DMS153 (cell line): ENCODE measurements at places on chromosomes 12 and 14.
A peak's percentile ranks its signal among the peaks of the same experiment; 100 is the strongest.

DNA sequence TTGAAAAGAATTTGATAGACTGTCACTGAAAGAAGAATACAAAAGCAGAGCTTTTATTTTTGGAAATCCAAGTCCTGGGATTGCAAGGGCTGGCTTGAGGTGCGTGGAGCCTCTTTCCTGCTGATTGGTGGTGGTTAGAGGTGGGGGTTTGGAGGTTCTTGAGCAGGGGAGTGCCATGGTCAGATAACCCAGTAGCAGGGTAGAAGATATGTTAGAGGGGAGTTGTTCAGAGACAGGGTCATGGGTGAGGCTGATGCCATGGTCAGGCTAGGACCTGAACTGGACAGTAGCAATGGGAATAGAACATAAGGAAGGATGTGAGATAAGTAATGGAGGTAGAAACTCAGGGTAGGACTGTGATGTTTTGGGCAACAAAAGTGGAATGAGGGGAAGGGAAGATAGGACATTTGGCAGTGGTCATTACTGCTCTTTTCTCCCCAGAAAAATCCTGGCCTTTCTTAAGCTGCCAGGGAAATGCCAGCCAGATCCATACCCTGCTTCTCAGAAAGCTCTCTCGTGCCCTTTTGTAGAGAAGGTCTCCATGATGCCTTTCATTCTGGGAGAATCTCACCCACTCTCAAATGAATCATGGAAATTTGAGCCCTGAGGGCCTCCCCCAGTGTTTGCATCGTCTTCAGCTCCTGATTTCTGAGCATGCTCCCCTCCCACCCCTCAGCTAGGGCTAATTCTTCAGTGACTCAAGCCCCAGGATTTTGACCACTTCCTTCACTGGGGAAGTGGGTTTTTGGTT, 9.5 kb downstream of the EMP1 start:
- DNase-seq = no peak

DNA sequence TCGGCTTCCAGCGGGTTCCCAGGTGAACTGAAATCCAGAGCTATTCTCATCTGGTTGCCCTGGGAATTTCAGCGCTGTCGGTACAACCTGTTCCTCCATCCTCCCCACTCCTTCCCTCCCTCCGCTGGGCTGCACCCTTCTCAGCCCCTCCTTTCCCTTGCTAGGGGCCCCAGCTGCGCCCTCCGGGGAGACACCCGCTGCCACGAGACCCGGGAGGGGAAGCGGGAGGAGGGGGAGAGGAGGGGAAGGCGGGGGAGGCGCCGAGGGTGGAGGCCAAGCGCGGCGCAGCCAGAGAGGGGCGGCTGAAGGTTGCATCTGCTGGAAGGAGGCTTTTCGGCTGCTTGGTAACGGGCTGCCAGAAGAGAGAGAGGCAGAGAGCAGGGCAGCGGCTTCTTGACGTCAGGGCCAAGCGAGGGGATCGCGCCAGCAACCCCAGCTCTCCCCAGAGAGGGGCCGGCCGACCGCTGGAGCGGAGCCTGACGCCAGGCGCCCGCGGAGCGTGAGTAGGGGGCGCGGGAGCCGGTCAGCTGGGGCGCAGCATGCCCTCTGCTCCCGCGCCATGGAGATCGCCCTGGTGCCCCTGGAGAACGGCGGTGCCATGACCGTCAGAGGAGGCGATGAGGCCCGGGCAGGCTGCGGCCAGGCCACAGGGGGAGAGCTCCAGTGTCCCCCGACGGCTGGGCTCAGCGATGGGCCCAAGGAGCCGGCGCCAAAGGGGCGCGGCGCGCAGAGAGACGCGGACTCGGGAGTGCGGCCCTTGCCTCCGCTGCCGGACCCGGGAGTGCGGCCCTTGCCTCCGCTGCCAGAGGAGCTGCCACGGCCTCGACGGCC, at the start of gene KCNA5:
Gene KCNA5 (plus strand): TSS at position 291 of the 831 bp plus-strand sequence. CDS start 269 bp downstream, at position 560.
- DNase-seq = no peak

- DNase-seq = no peak
Measured at GRCh38 chr12:89247967-89248366, 104.3 kb downstream of the DUSP6 start.

DNA sequence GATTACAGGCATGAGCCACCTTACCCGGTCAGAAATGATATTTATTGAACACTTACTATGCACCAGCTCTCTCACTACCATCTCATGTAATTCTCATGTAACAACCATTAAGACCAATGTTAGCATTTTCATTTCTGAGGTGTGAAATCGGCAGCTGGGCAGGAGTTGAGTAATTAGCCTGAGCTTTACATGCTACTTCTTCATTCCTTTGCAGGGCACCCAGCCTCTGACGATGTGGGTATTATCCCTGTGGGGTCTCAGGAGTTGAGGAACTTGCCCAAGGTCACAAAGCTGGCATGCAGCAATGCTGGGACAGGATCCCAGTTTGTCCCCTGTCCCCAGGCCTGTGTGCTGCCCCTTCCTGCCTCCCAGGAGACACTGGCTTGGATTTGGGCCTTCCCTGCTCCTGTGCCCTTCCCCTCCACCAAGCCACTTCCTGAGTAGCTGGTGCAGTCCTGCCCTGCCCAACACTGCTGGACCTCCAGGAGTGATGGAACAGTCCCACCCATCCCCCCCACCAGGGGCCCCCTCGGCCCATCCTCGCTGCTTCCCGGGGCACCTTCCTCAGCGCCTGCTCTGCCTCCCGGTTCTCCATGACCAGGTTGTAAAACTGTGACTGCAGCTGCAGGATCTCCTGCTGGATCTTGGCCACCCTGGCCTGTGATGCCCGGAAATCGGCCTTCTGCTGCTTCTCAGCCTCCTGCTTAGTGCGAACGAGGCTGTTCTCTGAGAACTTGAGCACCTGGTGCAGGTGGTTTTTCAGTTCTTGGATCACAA, 14.7 kb downstream of the RITA1 start:
- DNase-seq = no peak

DNA sequence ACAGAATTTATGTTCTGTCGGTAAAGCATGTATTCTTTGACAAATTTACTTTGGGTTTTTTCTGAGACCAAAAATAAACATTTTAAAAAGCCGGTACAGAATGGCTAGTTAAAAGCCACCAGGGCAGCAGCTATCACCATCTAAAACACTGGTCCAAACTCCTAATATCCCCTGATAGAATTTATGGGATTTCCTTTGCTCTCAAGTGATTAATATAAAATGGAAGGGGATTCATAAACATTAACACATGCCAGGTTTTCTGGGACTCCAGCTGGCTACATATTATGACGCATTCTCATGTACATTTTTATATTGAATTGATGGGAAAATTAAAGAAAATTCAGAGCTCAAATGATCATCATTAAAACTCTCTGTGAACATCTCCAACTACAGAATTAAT, 640.8 kb downstream of the C12orf50 start:
- no peak for DNase-seq

DNA sequence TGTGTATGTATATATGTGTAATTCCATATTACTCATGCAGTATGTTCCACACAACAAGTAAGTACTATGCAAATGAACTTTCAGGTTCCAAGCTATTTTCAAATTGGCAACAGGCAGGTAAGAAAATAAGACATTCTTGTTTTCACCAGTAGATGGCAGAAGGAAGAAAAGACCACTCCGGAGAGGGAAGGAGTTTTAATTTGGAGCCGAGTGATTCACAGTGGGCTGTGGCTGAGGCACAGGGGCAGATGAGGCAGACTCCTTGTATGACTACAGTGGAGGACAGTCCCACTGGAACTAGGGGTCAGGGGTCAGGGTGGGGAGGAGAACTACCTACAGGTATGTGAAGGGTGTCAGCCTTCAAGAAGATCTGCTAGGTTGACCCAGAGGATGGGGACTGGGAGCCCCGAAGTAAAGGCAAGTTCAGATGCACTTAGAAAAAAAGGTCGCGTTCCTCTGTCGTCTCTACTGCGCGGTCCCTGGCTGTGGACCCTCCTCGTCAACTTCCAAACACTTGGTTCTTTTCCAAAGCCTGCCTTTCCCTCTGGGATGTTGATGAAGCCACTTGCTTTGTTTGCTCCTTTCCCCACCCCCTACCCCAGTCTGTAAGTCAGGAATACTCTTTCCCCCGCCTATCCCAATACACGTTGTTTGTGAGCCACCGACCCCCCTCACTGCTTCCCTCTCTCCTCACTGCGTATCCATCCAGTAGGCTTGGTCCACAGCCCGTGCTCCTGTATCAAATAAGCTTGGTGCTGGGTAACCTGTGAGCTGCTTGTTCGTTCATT, 24.1 kb downstream of the DDX47 start:
- DNase-seq = peak; percentile 29

DNA sequence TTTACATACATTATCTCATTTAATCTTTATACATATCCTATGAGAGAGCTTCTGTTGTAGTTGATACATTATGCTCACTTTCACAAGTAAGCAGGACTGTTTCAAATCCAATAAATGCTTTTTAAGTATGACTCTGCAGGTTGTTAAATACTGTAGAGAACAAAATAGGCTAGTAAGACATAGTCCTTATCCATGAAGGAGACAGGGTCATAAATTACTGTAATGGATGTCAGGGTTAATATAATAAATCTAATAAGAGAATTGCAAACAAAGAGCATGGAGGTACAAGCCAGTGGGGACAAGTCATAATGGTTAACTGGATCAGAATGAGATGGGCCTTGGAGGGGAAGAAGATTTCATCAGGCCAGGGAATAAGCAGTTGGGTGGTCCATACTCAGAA, 303.8 kb upstream of the RGS6 start:
- DNase-seq = no peak

DNA sequence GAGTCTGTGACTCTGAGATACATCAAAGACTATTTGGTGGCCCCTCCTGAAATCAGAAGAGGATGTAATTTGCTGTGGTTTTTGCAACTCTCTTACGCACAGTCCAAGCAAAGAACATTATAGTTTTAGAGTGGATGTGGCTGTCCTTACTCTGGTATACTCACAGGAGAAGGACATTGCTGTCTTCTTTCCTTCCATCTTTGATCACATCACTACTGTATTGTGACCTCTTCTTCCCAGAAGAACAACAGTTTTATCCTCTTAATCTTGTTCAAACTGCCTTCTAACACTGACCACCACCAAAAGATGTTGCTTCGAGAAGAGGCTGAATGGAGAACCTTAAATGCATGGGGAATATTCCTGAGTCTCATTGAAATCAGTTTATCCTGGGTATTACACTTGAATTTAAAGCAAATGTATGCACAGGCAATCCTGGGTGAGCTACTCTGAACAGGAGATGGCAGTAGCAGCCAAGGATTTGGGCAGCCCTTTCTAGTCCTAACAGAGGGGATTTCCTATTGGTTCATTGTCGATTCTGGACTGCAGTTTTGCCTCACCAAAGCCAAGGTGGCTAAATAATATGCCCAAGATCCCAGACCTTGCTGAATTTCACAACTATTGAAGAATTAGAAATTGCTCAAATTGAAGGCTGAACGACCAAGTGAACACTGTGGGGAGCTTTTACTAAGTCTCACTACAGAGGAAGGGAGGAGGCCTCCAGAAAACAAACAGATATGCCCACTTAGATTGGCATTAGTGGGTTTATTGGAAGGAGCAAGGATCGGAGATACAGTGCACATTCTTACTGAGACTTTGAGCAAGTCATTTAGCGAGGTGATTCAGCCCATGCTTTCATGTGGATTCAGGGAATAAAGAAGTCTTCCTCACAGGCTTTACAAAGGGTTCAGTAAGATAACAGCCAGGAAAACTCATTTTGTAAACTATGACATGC, 282.8 kb downstream of the PAWR start:
- DNase-seq = no peak

GRCh38 chr12:105331805-105332251, 1.3 kb downstream of the C12orf75 start:
- DNase-seq = no peak

GRCh38 chr14:27929797-27930347, 836.7 kb upstream of the FOXG1 start:
- no peak for DNase-seq

DNA sequence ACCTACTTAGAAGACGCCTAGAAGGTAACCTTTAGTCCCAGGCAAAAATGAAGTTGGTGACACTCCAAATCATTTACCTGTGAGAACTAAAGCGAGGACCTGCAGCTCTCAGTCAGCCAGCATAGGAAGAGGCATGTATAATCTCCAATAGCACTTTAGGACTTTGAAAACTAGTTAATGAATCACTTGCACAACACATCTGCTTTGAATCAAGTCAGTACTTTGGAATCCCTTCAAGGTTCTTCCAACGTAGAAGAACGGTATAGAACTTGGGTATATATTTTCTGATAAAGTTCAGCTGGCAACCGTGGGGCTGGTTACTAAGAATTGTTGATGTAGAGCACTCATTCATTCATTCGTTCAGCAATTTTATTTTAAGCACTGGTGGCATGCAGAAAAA, 251.9 kb downstream of the TMEM132D start:
- no peak for DNase-seq

- DNase-seq = no peak
Measured at GRCh38 chr14:74852922-74853530, 22.9 kb downstream of the PROX2 start.
